Skeletal muscle tissue (tissue), 5 donors: ENCODE measurements at places on chromosomes 6 and 20. TPM values are rescaled to one million over a fixed set of nuclear protein-coding genes. Genes with fewer than 3 reads are reported as not detected.

Gene CPXM1
- 26.1 TPM for total RNA-seq

Gene ZBTB46
- 52.2 TPM for total RNA-seq

Gene CALHM4
- total RNA-seq, result not detected

Gene C6orf118
- not detected for total RNA-seq

Gene SYCP2
- 3.7 TPM for total RNA-seq

Gene CD93
- total RNA-seq, result 76.7 TPM
